Left lung (tissue), 14 donors: ENCODE measurements at places on chromosomes 7 and 10. TPM values are rescaled to one million over a fixed set of nuclear protein-coding genes. Genes with fewer than 3 reads are reported as not detected.

- no peak for DNase-seq
Observed at GRCh38 chr10:114540236-114540635, 117.8 kb downstream of the ABLIM1 start.

- no peak for DNase-seq
Observed at GRCh38 chr10:108757946-108758345, 1165.4 kb downstream of the XPNPEP1 start.

GRCh38 chr10:84340187-84340586 is 11.8 kb downstream of the CCSER2 start:
- no peak for DNase-seq

- no peak for DNase-seq
Observed at GRCh38 chr7:92634205-92634604, 44.0 kb upstream of the FAM133B start.

DNA sequence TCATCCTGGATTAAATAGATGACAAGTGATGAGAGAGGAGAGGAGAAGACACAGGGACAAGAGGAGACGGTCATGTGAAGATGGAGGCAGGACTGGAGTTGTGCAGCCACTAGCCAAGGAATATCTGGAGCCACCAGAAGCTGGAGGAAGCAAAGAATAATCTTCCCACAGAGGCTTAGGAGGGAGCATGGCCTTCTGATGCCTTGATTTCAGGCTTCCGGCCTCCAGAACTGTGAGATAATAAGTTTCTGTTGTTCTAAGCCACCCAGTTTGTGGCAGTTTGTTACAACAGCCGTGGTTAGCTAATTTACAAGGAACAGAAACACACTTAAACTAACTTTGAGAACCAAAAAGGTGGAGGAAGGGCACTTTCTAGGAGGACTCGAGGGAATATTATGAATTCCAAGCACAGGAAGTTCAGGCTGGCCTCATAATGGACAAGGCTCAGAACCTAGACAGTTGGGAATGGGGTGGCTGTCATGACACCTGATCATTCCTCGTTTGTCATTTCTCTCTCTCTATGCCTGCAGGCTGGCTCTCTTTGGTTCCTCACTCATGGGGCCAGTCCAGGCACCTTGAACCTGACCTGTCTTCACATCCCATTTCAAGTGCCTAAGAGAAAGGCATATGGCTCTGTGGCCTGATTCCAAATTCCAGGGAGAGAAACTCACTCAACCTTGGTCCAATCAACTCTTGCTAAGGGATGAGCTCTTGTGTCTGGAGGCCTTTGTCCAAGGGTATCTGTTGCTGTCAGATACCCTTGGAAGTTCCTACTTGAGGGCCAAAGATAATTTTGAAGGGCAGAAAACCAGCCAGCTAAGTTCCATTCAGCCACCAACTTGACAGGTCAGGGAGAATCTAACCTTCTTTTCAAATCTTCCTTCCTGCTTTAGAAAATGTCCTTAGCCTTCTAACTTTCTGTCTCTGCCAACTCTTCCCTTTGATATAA is 33.5 kb upstream of the PDZD8 start:
- no peak for DNase-seq

GRCh38 chr7:91519241-91520158 is 255.3 kb downstream of the FZD1 start:
- no peak for DNase-seq

GRCh38 chr7:30918676-30919075 is 7.0 kb downstream of the AQP1 start:
- peak; percentile 23 for DNase-seq

DNA sequence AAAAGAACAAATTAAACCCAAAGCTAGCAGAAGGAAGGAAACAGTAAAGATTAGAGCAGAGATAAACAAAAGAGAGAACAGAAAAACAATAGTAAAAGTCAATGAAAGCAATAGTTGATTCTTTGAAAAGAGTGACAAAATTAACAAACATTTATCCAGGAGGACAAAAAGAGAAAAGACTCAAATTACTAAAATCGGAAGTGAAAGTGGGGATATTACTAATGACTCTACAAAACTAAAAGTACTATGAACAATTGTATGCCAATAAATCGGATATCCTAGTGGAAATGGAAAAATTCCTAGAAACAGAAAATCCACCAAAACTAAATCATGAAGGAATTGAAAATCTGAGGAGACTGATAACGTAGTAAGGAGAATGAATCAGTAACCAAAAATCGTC is 96.3 kb downstream of the SNX13 start:
- DNase-seq, result no peak

DNA sequence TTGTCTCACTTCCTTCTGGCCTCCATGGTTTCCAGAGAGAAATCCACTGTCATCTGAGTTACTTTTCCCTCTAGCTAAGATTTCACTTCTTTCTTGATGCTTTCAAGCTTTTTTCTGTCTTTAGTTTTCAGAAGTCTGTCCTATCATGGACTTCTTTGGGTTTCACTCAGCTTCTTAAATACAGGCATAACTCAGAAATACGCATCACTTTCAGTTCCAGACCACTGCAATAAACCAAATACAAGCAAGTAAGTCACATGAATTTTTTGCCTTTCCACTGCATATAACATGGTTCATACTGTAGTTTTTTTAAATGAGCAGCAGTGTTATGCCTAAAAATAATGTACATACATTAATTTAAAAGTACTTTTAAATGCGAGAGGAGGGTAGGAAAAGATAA is 48.7 kb downstream of the STK17A start:
- DNase-seq, result no peak

- no peak for DNase-seq
Observed at GRCh38 chr7:77239471-77239870, 39.9 kb upstream of the FGL2 start.

GRCh38 chr7:156993925-156994235 is 16.6 kb downstream of the MNX1 start:
- no peak for DNase-seq

DNA sequence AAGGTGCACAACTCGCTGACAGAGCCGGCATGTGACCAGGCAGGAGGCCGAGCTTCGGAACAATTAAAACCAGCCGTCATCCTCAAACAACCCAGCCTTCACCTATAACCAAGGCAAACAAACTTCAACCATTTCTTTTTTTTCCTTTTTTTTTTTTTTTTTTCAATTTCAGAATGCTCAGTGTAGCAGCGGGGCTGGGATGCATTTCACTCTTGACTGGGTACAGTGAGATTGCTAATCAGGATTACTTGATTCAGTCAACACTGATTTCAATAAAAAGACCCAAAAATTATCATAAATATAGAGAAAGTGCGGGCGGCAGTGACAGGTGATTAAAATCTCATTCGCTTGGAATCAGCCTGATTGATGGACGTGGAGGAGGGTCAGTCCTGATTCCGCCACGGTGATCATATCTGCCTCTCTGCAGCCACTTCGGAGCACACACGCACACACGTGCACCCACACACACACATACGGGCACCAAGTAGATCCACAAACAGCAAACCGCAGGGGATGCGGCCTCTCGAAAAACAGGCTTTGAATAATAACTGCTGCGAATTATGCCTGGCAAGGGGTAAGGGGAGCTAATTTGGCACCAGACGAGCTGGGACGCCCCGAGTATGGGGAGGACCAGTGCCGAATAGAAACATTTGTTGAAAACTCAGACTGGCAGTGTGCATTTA is 31.2 kb downstream of the EBF3 start:
- no peak for DNase-seq

DNA sequence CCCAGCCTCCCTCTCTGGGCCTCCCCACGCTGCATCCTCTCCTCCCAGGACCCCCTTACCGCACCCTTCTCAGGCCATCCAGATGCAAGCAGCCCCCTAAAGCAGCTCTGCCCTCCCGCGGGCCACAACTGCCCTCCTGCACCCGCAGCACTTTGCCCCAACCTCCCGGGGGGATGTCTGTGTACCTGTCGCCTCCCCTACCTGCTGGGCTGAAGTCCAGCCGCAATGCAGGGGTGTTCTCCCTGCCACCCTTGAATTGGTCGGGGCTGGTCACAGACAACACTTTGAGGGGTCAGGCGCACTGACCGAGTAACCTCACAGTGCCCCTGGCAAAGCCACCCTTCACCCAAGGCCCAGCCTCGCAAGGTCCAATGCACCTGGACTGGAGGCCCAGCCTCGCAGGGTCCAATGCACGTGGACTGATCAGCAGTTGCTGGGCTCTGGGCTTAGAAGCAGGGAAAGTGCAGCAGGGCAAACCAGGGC is 8.3 kb upstream of the CALML5 start:
- no peak for DNase-seq

DNA sequence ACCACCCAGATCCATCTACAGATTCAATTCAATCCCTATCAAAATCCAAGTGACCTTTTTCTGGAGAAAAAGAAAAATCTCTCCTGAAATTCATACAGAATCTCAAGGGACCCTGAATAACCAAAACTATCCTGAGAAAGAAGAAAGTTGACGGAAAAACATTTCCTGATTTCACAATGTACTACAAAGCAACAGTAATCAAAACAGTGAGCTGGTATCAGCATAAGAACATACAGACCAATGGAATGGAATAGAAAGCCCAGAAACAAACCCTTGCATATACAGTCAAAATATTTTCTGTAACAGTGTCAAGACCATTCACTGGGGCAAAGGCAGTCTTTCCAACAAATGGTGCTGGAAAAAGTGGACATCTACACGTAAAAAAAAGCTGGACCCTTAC is 89.9 kb downstream of the JMJD1C start:
- no peak for DNase-seq

DNA sequence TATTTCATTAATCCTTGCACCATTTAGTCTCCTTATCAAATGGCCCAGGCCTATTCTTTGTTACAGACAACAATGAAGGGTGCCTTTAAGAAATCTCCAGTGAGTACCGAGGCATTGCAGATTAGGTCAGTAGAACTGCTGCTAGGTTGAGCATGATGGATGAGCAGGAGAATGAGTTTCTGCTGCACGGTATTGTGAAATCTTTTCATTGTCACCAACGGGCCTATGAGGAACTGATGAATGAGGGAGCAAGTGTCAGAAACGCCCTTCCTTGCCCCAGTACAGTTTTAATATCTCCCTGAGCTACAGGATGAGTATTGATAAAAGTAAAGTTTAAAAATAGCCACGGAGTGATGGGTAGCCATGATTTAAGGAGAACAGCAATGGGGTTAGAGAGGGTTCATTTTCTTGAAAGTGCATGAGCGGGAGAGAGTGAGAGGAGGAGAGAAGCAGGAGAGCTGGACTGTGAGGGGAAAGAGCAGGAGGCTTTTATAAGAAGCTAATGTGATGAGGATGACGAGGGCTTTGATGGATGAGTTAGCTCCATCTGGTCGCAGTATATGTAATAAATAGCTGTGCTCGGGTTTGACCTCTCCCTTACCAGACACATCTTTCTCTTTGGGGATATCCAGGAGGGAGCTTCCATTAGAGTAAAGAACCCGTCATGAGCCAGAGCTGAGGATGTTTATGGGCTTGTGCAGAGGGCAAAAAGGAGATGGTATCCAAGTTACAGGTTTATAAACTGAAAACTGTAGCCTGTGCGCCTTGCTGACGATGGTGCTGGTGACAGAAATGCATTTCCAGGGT is 526.1 kb downstream of the LRMDA start:
- DNase-seq, result no peak

DNA sequence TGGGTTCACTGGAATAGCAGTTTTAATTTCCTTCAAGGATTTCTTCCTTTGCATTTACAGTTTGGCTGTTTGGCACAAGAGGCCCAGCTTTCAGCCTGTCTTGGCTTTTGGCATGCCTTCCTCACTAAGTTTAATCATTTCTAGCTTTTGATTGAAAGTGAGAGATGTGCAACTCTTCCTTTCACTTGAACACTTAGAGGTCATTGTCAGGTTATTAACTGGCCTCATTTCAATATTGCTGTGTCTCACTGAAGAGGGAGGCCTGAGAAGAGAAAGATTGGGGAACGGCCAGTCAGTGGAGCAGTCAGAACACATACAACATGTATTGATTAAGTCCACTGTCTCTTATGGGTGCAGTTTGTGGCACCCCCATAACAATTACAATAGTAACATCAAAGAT is 33.9 kb downstream of the PTTG1IP2 start:
- no peak for DNase-seq

GRCh38 chr10:97771913-97772823 is at the start of gene SFRP5:
Gene SFRP5 (minus strand): TSS chr10:97771999. CDS start chr10:97771833, 166 bp downstream.
- no peak for DNase-seq

DNA sequence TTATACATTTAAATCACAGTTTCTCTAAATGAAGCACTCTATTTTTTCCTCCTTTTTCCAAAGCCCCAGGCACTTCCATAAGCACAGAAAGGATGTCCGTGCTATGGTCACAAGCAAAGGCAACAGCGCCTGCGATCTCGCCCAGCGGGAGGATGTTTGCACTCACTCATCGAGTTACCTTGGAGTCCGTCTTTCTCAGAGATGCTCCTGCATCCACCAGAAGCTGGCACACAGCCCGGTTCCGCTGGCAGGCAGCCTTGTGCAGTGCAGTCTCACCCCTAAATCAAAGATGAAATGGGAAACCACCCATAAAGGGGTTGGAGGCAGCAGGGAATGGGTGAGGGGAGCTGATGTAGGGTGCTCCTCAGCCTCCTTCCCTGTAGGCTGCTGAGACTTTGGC is 51.9 kb upstream of the PTN start:
- peak; percentile 2 for DNase-seq

DNA sequence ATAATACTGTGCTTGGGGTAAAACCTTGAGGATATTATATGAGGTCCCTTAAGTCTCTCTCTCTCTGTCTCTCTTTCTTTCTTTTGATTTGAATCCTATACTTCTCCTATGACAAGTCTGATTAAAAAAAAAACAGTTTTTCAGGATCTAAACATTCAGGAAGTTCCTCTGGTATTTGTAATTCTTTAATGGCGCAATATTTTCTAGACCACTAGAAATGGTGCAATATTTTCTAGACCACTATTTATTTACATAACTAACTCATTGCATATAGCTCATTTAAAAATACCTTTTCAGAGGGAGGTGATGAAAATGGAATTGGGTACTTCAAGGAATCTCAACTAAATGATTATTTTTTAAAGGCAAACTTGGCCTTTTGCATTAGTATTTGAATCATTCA is 1235.3 kb downstream of the GATA3 start:
- DNase-seq, result no peak

GRCh38 chr7:132321387-132321786 is 254.9 kb downstream of the PLXNA4 start:
- no peak for DNase-seq

DNA sequence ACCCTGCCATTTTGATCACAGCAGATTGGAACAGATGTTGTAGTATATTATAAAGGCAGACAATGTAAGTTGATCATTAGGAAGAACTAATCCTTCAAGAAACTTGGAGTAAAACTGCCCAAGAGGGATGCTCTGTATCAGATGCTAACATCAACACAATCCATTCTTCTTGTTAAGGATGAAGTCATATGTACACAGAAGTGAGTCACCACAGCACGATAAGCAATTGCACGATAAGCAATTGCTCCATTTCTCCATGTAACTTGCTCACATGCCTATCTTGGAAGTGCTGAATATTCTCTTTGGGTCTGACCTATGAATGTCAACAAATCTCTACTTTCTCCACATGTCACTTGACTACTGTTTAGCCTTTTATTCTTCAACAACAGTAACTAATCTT is 41.5 kb upstream of the DMTF1 start:
- no peak for DNase-seq

GRCh38 chr7:5586279-5586962 is 162.8 kb upstream of the TNRC18 start:
- DNase-seq, result no peak

GRCh38 chr10:79561257-79561656 is 1.1 kb upstream of the SFTPA2 start:
- DNase-seq, result no peak

MYOZ1 gene
- 2.7 TPM for polyA plus RNA-seq

FMC1 gene
- polyA plus RNA-seq, result 15.0 TPM

ORC5 gene
- 29.4 TPM for polyA plus RNA-seq

CHCHD1 gene
- 40.8 TPM for polyA plus RNA-seq

NODAL gene
- polyA plus RNA-seq, result 1.1 TPM

ATOH7 gene
- polyA plus RNA-seq, result 0.14 TPM

OR6B1 gene
- polyA plus RNA-seq, result not detected

ANKRD61 gene
- polyA plus RNA-seq, result 4.5 TPM

SMO gene
- polyA plus RNA-seq, result 64.4 TPM

PNLIPRP2 gene
- polyA plus RNA-seq, result not detected

CASP2 gene
- 59.7 TPM for polyA plus RNA-seq

PON1 gene
- 1.7 TPM for polyA plus RNA-seq
